Anterior cingulate cortex (tissue), 58 donors: ENCODE measurements at places on chromosomes 1 and 21.

DNA sequence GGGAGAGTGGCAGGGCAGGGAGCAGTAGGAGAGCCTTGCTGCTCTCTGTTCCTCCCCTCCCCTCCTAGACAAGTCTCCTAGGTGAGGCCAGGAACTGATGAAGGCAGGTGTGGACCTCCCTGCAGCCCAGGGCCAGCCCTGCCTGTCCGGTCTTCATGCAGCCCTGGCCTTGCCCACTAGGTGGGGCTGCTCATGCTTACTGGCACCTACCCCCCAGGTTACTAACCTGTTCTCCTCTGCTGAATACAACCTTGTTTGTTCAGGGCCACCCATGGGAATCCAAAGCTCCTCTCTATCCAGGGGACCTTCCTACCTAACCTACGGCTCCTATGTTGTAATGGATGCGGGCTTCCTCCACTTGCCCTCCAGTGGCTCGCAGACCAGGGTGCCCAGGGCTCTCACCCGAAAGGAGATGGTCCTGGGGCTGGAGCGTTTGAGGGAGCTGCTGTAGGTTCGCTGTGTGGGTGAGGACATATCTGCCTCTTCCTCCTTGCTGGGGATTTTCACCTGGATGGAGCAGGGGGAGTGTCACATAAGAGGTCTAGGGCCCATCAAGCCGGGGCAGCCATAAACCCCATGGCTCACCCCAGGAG lies 7.9 kb upstream of the TNNT2 start:
- DNase-seq, result no peak

GRCh38 chr1:198904321-198904720 lies 265.5 kb downstream of the PTPRC start:
- no peak for DNase-seq

DNA sequence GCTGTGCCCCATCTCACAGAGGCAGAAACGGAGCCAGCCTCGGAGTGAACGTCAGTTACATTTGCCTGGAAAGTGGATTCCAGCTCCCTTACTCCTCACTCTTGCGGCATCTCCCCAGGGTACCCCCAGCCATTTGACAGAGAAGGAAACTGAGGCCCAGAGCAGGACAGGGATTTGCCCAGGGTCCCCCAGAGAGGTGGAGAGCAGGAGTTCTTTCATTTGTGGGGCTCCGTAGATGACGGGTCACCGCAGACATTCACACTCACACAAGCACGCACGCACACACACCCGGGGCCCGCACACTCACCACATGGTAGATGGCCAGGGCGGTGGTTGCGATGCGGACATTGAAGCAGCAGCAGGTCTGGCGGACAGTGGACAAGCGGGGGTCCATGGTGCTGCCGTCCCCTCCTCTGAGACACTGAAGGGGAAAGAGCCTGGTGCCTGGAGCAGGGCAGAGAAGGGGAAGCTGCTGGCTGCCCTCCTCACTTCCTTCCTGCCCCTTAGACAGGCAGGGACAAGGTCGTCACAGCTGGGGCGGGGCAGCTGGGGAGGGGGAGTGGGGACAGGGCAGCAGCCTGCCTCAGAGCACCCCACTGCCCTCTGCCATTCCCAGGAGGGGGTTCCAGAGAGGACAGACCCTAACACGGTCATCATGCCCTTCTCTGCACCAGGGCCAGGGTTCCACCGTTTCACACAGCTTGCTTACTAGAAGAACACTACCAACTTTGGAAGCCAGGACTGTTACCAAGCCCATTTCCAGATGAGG lies at the start of gene LAPTM5:
TSS of gene LAPTM5 (minus strand) at position 423 of the 769 bp plus-strand sequence. CDS start at position 394, 29 bp downstream.
- DNase-seq, result no peak

- DNase-seq, result no peak
These were observed 23.4 kb upstream of the PWP2 start for GRCh38 chr21:44083631-44084291.

DNA sequence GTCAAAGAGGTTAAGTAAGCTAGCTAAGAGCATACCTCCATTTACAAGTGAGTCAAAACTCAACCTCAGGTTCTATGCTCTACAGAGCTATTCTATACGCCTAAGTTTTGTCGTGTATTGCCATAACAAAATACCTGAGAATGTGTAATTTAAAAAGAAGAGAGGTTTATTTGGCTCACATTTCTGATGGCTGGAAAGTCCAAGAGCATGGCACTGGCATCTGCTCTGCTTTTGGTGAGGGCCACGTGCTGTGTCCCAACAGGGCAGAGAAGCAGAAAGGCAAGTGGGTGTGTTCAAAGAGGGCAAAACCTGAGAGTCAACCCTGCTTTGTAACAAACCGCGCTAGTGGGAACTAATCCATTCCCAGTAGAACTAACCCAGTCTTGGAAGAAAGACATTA lies 60.9 kb upstream of the POU2F1 start:
- no peak for DNase-seq

DNA sequence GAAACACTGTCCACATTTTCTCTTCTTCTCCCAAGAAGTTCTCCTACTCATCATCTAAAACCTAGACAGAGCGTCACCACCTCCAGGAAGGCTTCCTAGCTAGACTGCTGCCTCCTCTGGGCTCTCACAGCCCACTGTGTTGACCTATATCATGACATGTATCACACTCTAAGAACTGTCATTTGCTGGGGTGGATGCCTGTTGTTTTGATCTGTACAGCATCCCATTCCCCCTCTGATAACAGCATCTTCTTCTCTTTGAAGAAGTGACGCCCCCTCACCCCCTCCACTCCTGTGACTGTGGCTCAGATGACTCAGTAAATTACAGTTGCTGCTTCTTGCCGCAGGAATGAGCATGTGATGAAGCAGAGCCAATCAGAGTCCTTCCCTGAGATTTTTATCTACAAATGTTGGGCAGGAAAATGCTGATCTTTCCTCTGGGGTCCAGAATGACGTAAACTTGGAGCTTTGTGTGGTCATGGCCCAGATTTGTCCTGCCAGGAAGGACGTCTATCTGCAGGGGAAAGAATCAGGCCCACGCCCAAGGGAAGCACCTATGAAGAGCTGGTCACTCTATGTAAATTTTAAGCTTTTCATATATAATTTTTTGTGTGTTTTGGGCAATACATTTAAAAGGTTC lies 28.0 kb upstream of the FOXO6 start:
- DNase-seq, result no peak

DNA sequence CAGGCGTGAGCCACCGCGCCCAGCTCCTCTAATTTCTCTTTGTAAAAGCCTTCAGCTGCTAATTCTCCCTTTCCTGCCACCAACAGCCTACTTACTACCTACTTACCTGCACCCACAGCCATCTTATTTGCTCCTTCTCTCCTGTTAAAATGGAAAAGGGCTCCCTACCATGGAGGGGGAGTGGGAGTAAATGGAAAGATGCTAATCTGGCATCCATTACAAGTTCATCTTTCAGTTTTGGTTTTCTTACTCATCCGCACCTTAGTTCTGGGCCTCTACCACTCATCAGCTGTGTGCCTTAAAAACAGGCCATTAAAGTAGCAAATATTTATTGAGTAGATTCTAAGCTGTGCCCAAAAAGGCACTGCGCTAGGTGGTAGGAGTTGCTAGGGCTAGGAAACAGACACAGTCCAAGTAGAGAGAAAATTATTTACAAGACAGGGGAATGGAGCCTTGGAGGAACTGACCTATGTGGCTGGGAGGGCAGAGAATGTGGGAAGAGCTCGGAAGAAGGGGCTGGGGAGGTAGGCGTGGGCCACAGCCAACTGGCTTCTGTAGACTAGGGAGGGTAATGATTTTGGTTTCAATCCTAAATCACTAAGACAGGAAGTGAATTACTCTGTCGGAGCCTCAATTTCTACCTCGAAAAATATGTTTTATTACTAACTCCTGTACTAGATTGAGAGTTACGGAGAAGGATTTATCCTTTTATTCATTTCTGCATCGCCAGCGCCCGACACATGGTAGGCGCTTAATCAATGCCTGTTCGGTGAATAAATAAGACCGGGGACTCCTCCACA lies 685 bp upstream of the DDI2 start:
- DNase-seq, result no peak

DNA sequence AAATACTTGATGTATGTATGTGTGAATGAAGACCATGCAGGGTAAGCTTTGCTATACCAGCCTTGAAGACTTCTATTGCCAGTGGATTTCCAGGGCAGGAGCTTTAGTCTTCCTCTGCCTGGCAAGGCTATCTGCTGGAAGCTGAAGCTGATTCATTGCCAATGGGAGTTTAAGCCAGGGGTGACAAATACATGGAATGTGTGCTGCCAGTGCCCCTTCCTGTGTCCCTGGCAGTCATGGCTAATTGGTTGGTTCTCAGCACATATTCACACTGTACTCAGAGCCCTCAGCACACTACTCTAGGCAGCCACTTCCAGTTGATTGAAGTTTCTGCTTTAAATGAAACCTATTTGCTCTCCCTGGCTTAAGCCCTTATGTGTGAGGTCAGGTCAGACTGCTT lies 1.5 kb downstream of the ZSCAN20 start:
- DNase-seq, result no peak

GRCh38 chr1:193674292-193674944 lies 488.0 kb upstream of the B3GALT2 start:
- no peak for DNase-seq
